ENCODE measurements at places on chromosomes 6 and 20.
A peak's percentile ranks its signal among the peaks of the same experiment; 100 is the strongest.

GRCh38 chr6:33144373-33144772 lies 47.9 kb downstream of the COL11A2 start:
- peak; percentile 71 for DNase-seq

- no peak for DNase-seq
These were observed 47.1 kb downstream of the SNAI1 start for GRCh38 chr20:50029697-50030461.

- no peak for DNase-seq
These were observed 107.2 kb downstream of the TOX2 start for GRCh38 chr20:44021900-44022299.

DNA sequence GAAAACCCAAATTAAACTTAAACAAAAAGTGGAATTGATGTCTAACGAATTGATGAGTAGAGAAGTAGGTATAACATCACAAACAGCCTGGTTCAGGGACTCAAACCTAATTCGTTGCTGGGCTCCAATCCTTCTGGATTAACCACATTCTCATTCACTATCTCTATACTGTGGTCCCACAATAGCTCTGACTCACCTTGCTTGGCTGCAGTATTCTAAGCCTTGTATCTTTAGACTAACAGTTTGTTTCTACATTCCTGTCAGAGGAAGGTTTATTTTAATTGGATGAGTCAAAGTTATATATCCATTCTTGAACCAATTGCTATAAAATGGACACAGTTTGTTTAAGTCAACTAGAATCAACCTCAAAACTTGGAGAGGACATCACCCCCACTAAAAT lies 530.5 kb upstream of the PTCHD4 start:
- DNase-seq = peak; percentile 43

- no peak for DNase-seq
These were observed 382 bp downstream of the SFT2D1 start for GRCh38 chr6:166341977-166342348.

GRCh38 chr20:60402189-60403058 lies 444.2 kb downstream of the CDH26 start:
- DNase-seq = no peak

DNA sequence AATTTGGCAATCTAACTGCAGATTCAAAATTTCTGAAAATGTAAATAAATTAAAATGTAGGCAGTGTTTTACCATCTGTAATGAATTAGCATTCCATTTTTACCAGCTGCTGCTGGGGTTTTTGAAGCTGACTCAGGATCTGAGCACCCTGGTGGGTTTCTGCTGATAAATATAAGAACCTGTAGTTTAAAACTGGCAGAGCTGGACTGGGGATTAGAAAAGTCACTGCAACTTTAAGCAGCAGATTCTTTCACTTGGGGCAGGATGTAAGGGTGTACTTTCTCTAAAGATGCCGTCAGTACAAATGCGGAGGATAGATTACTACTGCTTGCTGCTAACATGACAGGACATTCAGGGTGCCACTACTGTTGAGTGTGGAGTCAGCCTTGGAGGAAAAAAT lies 341.8 kb downstream of the CDKAL1 start:
- DNase-seq = no peak

GRCh38 chr6:63259153-63259552 lies 47.9 kb downstream of the FKBP1C start:
- DNase-seq = no peak

GRCh38 chr20:23917024-23917725 lies 37.6 kb upstream of the CST5 start:
- DNase-seq = no peak

- DNase-seq = no peak
These were observed 5.0 kb downstream of the DST start for GRCh38 chr6:56637640-56638039.

GRCh38 chr20:64093013-64093503 lies 8.9 kb upstream of the LKAAEAR1 start:
- no peak for DNase-seq

DNA sequence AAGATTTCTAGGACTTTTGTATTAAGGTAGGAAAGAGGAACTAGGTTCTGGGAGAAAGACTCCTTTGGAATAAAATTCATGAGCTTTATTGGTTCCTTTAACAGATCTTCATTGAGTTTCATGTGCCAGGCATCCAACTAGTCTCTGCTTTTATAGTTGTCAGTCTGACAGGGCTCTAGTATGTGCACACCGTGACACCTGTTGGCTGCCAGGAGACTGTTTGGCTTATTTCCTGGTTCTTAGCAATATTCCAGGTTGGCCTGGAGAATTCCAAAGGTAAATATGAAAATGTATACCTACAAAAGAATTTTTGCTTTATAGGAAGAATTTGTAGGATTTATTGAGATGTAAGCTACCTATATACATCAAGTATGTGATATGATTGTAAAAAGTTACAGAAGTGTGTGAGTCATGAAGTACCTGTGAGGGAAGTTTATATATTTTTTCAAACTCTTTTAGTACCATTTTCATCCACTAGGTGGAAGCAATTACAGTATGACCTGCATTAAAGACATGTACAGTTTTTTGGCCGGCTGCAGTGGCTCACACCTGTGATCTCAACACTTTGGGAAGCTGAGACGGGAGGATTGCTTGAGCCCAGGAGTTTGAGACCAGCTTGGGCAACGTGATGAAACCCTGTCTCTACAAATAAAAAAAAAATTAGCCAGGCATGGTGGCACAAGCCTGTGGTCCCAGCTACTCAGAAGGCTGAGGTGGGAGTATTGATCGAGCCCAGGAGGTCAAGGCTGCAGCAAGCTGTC lies 35.2 kb downstream of the NDUFAF5 start:
- peak; percentile 31 for DNase-seq

- DNase-seq = no peak
These were observed 201.3 kb upstream of the DTNBP1 start for GRCh38 chr6:15864038-15864707.

DNA sequence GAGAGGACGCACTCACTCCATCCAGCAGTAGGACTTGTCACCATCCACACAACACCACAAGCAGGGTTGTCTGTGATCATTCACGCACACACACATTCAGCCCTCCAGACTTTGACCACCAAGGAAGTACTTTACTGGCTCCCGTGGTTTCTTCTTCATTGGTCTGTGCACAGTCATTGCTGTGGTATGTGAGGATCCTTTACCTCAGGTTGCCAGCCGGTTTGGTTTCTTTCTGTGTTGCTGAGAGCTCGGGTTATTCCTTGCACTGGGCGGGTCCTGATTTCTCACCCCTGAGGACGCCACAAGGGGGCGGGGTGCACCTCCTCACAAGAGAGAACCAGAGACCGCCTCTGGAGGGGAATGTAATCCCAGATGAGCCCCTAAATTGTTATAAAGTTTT lies 11.2 kb downstream of the SLC35A1 start:
- no peak for DNase-seq

- no peak for DNase-seq
These were observed 219.0 kb downstream of the CDC5L start for GRCh38 chr6:44606504-44606903.

GRCh38 chr6:166313255-166314070 lies 5.3 kb upstream of the PRR18 start:
- no peak for DNase-seq

GRCh38 chr6:35224720-35225119 lies 11.0 kb downstream of the SCUBE3 start:
- no peak for DNase-seq

GRCh38 chr6:109073344-109074132 lies 21.1 kb downstream of the SESN1 start:
- DNase-seq = no peak

DNA sequence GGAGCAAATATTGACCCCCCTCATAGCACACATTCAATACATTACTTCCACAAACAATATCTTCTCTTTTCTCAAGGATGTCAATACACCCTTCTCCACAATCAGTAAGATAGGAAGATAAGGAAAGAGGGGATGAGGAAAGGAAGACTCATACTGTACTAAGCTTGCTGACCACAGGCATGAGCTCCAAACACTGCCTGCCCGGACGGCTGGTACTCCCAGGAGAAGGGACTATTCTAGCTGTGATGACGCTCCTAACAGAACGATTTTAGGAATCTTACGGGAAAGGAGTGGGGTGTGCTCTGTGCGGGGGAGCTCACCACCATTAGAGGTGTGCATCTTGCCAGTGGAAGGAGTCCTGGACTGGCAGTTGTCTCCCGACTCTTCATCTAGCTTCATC lies 3.9 kb upstream of the CCN6 start:
- DNase-seq = no peak

DNA sequence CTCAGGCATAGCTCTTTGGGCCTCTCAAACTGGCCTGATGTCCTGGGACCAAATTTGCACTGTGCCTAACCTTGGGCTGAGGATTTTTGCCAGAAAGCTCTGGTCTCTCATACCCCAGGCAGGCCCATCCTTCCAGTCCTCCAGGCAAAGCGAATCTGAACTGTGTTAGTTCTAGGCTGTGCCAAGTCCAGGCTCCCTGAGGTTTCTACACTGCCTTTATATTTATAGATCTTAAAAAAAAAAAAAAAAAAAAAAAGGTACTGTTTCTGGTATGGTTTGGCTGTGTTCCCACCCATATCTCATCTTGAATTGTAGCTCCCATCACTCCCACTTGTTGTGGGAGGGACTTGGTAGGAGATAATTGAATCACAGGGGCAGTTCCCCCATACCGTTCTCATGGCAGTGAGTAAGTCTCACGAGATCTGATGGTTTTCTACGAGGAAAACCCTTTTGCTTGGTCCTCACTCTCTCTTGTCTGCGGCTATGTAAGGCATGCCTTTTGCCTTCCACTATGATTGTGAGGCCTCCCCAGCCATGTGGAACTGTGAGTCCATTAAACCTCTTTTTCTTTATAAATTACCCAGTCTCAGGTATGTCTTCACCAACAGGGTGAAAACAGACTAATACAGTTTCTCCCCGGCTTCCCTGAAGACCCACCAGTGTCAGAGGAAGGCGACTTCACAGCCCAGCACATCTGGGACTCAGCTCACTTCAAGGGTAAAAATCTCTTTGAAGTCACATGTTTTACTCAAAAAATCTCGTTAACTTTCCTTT lies 39.0 kb upstream of the TBXT start:
- DNase-seq = no peak

- DNase-seq = peak; percentile 10
These were observed 137.9 kb downstream of the DLL1 start for GRCh38 chr6:170152989-170153388.

GRCh38 chr6:168722397-168722796 lies 281.4 kb downstream of the SMOC2 start:
- DNase-seq = no peak

DNA sequence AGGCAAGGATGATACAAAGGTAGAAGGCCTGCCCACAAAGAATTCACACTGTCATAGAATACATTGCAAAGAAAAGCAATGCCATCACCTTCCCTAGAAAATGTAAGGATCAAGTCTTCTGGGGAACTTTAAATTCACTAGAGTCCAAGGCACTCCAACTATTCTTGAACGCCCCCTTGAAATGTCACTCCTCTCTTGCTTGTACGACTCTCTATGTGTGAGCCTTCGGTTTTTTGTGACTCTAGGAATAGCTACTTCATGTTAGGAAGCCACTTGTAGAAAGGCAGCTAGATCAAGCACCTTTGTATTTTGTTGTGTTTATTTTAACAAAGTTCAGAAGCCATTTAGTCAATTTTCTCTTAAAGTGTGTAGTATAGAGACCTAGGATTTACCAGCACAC lies 159.2 kb upstream of the ARID1B start:
- no peak for DNase-seq

GRCh38 chr6:156832231-156832647 lies 55.1 kb downstream of the ARID1B start:
- peak; percentile 8 for DNase-seq

- no peak for DNase-seq
These were observed 40.0 kb upstream of the TAF8 start for GRCh38 chr6:42010185-42010891.

- DNase-seq = no peak
These were observed 128.8 kb downstream of the DHX35 start for GRCh38 chr20:39090906-39091305.

- no peak for DNase-seq
These were observed 8.1 kb downstream of the SLC2A4RG start for GRCh38 chr20:63747622-63748069.

DNA sequence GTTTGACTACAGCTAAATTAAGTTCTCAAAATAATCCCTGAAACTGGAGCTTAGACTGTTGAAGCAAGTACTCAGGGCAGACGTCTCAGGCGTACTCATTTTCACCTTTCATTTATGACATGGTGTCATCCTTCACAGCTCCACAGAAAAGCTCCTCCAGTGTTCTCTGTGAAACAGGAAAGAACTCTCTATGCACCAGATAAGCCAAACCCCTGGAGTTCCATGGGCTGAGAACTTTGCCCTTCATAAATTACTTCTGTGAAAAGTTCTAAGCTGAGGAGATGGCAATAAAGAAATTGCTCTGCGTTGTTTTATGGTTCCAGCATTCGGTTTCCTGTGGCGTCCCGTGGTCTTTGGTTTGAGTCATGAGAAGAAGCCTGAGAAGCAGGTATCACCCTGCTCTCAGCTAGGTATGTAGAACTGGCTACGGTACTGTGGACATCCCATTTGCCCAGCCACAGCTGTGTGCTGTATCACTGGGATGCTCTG lies 20.2 kb upstream of the RREB1 start:
- DNase-seq = no peak

DNA sequence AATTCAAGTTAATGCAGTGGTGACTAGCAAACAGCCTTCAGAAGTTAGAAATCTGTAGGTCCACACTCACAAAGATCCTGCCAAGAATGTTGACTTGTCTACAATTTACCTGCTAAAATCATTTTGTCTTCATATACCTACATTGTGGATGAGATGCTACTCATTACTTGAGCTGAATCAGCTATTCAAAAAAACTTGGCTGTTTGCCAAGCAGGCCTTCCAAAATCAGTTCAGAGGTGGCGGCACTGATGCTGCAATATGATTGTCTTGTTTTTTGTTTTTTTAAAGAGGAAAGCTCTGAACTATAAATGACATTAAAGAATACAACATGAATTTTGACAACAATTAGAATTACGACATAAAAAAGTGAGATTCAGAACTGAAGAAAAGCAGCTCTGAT lies 354.7 kb upstream of the KHDRBS2 start:
- DNase-seq = no peak

DNA sequence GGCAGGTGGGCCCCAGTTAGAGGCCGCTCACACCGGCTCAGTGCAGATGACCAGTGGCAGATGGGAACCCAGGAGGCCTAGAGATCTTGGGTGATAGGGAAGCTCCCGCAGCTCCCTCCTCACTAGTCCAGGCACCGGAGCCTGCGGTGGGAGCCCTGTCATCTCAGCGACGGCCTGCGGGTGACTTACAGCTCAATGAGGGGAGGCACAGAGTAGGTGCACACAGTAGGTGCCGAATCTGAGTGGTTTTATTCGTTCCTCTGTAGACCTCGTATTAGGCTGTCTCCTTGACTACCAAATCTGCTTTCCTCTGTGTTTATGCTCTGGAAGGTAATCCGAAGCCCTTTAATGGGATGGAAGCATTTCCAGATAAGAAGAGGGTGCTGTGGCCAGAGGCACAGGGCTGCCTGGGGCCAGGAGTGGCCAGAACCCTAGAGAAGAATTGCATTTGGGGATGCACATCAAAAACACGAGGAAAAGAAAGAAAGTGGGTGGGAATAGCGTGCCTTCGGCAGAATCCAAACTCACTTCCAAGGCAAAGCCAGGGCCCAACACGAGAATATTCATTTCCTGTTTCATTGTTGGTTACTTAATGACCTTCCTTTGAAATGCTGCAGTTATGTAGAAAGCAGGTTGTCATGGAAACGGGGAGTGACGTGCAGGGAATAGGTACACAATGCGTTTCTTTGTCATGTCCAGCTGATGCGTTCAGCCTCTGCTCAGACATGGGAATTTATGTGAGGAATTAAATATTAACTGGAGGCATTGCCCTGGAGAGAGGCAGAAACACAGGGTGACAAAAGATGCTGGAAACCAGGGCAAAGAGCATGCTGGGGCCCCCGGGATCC lies 24.7 kb downstream of the MYT1 start:
- peak; percentile 39 for DNase-seq
